Hematopoietic multipotent progenitor cell (in vitro differentiated cells): ENCODE measurements at places on chromosomes 13 and 19. TPM values are rescaled to one million over a fixed set of nuclear protein-coding genes. Genes with fewer than 3 reads are reported as not detected.

TEKTIP1 gene
- 0.54 TPM for total RNA-seq

KLK14 gene
- total RNA-seq = not detected

LENG9 gene
- total RNA-seq = 10.8 TPM

RGL3 gene
- total RNA-seq = not detected

PRKCG gene
- total RNA-seq = under 0.01 TPM

WDR88 gene
- total RNA-seq = not detected

DNA sequence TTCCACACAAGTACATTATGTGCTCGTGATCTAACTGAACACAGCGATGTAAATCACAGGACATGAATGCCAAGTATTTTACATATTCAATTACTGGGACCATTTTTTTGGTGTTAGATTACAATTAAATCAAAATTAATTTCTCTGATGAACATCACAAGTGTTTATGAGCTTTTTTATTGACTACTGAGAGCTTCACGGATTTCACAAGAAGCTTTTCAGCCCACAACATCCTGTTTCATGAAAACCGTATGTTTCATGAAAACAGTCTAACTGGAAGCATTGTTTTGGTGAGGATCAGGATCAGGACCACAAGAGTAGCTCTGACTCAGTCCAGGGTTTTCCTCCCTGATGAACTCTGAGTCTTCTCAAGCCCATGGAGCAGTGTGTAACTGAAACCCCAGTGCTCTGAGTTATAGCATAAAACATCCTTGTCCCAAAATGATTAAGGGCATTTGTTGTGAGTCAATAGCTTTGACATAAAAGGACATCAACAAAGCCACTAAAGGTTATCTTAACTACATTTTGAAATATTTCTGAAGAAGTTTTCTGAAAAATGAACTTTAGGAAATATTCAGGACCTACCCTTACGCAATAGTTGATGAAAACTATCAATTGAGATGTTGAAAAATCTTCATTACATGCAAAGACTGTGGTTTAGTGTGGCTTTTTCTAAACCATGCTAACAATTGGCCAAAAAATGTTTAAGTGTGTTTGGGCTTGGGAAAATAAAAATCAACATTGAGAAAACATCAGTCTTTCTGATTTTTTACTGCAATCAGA, 49.3 kb downstream of the UFM1 start:
- DNase-seq = peak; percentile 52

- no peak for DNase-seq
Measured at GRCh38 chr13:44748439-44748838, 172.3 kb upstream of the TSC22D1 start.

DNA sequence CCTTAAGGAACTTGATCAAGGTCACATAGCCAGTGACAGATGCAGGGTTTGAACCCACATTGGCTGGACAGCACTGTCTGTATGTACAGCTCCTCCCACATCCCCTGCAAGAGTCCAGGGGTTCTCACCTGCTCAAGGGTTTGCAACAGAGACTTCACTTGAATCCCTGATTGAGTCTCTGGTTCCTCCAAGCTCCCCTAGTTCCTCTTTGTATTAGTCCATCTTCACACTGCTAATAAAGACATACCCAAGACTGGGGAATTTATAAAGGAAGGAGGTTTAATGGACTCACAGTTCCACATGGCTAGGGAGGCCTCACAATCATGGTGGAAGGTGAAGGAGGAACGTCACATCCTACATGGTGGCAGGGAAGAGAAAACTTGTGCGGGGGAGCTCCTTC, 72.8 kb upstream of the CLDN10 start:
- DNase-seq = no peak

DNA sequence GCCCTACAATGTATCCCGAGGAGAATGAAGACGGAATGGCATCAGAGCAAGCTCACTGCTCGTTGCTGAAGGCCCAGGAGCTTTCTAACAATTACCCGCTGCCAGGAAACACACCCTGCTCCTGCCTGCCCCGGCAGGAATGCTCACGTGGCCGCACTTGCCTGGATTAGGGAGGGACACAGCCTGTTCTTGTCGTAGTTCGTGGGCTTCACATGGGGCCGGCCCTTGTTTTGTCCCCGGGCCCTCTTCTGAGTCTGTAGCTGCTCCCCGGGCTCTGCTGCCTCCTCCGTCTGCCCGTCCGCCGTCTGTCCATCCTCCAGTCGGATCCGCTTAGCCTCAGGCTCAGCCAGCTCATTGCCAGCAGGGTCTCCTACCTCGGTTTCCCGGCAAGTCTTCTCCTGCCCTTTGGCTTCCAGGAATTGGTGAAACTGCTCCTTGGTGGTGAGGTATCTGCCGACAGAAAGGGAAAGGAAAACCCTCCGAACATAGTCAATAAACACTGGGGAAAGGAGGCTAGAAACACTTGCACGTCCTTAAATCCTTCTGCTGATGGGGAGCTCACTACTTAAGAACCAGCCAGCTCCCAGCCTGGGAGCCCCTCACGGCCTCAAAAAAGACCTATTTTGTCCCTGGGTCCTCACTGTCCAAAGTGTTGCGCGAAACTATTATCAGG, 941 bp downstream of the DUS3L start:
- DNase-seq = no peak

- DNase-seq = no peak
Measured at GRCh38 chr13:100131863-100132574, 43.1 kb downstream of the PCCA start.

- no peak for DNase-seq
Measured at GRCh38 chr13:50999641-51000040, 90.0 kb downstream of the RNASEH2B start.

DNA sequence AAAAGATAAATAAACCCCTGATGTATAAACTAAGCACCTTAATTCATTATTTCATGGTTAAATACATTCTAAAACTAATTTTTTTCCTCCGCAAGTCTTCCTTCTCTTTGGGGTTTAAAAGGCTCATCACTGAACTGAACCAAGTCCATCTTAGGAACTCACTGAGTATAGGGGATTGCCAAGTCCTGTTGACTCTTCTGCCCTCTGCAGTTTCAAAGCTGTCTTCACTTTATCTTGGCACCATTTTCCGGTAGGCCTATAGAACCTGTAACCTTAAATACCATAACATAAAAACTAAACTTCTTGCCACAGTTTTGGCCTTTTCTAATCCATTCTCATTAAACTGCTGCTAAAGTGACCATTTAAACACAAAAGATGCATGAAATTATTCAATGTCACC, 66.5 kb upstream of the USPL1 start:
- DNase-seq = peak; percentile 52

GRCh38 chr13:100597253-100597652, 8.7 kb upstream of the GGACT start:
- no peak for DNase-seq

- no peak for DNase-seq
Measured at GRCh38 chr19:46076951-46077814, 36.4 kb upstream of the IGFL4 start.

GRCh38 chr19:8631425-8631819, 989 bp downstream of the NFILZ start:
- no peak for DNase-seq

DNA sequence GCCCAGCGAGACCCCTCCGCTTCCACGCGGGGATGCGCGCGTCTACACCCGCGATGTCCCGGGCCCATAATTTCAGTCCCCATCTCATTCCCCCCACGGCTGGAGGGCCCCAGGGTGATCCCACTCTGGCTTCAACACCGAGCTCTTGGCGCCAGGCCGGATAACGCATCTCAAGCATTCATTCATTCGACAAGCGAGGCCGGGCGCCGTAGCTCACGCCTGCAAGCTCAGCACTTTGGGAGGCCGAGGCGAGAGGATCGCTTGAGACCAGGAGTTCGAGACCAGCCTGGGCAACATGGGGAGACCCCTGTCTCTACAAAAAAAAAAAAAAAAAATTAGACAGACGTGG, 5.9 kb downstream of the ANGPTL6 start:
- DNase-seq = no peak

DNA sequence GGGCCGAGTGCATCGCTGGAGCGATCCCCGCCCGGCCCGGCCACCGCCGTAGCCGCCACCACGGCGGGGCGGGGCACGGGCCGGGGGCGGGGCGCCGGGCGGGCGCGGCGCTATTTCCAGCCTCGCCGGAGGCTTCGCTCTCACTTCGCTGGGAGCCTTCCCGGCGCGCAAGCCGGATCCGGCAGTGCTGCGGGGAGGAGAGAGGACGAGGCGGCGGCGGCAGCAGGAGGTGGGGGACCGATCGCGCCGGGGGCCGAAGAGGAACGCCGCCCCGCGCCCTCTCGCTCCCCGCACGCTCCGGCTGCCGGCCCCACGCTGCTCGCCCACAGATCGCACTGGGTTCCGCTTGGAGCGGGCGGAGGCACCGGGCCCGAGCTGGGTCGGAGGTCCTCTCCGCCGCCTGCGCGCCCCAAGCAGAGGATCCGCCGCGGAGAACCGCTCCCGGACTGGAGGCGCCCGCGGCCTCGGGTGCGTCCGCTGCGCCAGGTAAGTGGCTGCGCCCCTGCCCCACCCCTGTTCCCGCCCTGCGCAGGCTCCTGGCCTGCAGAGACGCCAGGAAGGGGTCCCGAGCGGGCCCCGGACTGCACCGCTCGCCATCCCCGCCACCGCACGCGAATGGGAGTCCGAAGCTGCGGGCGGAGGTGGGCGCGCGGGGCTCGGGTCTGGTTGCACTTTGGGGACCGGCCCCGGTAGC, at the start of gene CHST8:
Gene CHST8 (plus strand): TSS at position 143 of the 694 bp plus-strand sequence. CDS start 67,309 bp downstream, outside the sequence.
- no peak for DNase-seq

DNA sequence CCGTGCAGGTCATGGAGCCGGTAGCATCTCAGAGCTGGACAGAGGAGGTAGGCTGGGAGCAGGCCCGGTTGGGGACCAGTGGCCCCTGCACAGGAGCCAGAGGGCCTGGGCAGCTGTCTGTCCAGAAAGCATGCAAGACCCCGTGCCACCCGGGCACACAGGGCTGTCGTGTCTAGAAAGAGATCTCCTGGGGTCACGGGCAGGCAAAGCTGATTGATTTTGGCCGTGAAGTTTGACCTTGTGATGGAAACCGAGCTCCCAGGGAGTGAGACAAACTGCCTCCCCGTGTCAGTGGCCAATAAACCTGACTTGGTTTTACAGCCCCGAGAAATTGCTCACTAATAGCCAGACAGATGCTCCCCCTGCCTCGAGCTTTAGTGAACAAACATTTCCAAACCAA, 98.8 kb downstream of the KDM4B start:
- no peak for DNase-seq

GRCh38 chr19:4541114-4541805, 1.4 kb upstream of the LRG1 start:
- DNase-seq = no peak

GRCh38 chr13:111323950-111324651, 3.7 kb downstream of the TEX29 start:
- no peak for DNase-seq

DNA sequence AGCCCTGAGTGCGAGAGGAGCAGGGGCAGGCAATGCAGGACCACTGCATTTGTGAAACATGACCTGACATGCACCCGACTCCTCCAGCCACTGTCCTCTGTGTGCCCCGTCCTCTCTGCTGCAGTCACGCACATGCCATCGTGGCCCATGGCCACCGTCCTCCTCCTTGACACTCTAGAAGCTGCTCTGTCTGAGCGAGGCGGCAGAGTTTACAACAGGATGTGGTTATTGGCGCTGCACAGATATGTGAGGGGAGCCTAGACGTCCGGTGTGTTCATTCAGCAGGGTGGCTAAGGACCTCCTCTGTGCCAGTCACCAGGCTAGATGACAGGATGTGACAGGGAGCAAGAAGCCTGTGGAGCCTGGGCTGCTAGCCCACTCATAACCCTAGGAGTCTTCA, 277.8 kb downstream of the FOXO1 start:
- DNase-seq = peak; percentile 59

GRCh38 chr19:18045307-18046050, 37.5 kb downstream of the ARRDC2 start:
- DNase-seq = no peak
